ENCODE measurements at places on chromosomes 5 and 9.

DNA sequence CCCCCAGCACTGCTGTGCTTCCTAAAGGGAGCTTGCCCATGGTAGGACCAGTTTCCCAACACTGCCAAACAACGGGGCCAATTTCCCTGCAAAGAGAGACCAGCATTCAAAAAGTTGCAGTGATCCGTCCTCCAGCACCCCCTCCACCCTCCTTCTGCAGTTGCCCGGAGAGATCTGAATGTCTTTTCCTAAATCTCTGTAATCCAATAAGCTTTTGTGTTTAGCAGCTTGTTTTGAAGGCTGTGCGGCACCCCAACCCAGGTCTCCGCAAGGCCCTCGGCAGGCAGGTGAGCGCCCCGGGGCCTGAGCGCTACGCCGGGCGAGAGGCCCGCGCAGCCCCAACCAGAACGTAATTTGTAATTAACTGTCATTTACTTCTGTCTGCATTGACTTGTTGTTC lies 366.9 kb upstream of the IRX2 start:
- DNase-seq, result no peak

GRCh38 chr5:168334695-168335094 lies 43.2 kb downstream of the WWC1 start:
- DNase-seq, result no peak

DNA sequence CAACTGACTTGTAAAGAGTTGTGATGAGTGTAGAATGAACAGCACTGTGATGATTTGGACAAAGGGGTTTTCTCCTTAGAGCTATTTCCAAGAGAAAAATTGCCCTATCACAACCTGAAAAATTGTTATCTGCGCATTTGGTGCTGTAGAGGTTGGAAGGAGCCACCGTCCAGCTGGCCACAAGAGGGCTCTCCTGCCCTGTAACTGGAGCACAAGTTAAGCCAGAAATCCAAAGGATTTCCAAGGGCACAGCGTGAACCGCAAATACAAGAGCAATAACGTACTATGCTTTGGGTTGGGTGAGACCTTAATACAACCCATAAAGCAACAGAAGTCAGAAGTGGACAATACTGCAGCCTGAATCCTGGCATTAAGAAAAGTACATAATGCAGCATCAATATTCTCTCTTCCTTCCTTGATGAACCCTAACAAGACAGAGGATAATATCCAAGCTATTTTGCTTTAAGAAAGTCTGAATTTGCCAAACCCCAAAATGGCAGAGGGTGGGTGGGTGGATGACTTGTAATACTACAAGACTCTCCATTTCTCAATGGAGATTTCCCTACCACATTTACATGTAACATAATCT lies 56.8 kb upstream of the SMIM32 start:
- DNase-seq, result no peak

DNA sequence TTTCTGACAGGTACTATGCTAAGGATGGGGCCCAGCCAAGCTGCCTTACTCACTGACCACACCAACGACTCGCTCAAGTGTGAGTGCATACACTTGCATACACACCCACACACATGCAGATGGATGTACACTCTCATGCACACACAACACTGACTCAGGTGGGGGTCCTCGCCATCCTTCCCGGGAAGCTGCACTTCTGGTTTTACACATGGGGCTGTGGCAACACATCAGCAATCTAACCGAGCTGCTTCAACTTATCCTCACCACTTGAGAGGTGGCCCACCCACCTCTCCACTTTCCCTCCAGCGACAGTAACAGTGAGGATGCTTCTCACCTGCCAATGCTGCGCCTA lies 67.2 kb upstream of the SLC25A51 start:
- DNase-seq, result no peak

DNA sequence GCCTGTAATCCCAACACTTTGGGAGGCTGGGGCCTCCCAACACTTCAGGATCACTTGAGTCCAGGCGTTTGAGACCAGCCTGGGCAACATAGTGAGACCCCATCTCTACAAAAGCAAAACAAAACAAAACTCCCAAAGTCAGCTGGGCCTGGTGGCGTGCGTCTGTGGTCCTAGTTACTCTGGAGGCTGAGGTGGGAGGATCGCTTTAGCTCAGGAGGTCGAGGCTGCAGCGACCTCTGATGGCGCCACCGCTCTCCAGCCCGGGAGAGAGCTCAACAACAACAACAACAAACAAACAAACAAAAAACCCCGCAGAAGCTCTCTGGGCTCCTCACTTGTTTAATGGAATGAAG lies 528 bp downstream of the ACOT12 start:
- no peak for DNase-seq

DNA sequence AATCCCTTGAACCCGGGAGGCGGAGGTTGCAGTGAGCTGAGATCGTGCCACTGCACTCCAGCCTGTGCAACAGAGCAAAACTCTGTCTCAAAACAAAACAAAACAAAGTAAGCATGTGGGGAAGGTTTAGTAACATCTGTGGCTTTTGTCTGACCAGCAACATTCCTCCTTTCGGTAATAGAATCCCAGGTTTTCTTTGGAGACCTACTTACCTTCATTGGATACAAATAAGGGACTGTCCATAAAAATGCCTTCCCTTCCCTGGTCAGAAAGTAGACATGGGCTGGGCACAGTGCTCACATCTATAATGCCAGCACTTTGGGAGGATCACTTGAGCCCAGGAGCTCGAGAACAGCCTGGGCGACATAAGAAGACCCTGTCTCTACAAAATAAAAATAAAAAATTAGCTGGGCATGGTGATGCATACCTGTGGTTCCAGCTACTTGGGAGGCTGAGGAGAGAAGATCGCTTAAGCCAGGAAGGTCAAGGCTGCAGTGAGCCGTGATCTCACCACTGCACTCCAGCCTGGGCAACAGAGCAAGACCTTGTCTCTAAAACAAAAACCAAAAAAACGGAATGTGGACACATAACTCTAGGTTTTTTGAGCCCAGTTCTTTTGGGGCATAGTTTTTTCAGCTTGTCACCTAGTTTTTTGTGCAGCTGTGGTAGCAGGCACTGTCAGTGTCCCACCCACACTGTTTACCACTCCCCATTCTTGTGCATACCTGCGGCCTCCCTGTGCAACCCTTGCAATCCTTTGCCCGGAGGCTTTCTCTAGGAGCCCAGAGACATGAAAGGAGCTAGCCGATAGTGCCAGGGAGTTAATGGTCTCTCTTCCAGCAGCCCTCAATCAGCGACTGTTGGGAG lies 9.0 kb upstream of the SPINK4 start:
- no peak for DNase-seq

DNA sequence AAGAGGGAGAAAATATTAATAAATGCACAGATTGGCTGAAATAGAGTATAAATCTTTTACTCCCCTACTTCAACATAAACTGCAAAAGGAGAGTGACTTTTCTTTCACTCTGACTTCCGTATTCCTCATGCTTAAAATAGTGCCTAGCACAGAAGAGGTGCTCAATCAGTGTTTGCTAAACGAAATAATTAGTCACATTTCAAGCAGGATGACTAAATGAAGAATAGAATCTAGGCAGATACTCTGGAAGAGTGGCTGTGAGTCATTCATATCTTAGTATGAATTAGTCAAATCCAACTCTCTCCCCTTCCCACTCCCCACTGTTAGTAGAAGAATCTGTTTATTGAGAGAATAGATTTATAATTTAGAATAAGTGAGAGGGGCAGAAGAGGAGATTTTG lies 4.8 kb downstream of the CD274 start:
- DNase-seq, result peak; percentile 55

DNA sequence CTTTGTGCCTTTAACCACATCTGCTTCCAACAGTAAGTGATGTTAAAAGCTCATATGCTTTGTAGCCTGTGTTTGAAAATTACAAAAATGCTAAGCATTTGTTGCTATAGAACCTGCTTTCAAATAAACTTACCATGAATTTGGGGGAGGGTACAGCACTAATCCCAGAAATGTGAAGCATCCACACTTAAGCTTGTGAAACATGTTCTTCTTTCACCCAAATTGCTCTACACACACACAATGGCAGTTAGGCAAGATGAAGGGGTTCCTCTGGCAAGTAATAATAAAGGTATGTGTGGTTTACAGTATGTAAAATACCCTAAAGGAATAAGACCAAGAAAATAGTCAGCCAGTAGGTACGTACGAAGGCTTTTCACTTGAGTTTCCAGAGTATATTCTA lies 165.6 kb downstream of the SMARCA2 start:
- no peak for DNase-seq

GRCh38 chr5:175922192-175922885 lies 45.8 kb downstream of the THOC3 start:
- no peak for DNase-seq

DNA sequence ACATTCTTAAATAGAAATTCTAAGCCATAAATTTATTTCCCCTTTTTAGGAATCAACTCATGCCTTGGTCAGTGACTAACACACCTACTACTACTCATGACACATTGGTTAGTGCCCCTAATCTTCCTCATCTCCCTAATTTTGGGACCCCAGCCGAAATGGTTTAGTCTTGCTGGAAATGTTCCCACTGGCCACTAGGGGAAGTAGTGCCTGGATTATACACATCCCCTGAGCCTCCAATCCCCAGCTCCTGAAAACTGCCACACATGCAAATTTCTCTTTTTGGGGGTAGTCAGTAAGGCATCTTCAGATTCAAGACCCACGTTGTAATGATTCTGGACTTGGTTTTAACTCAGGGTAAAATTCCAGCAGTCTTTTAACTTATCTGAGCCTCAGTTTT lies 79.8 kb downstream of the HSD17B3 start:
- DNase-seq, result no peak

DNA sequence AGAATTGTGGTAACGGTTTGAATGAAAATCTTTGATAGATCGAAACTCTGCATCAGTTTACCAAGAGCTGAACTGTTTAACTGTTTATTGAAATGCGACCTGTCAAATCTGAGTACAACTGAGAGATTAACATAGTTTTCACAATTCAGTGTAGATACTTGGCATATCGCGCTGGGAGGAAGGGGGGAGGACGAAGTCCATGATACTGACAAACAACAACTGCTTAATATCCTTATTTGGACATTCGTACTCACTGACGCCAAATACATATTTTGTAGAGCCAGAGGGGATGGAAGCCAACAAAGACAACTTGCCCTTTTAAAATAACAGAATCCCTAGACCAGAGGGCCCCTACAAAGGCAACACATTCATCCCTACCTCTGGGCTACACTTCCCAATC lies 93.2 kb downstream of the GLIS3 start:
- no peak for DNase-seq

DNA sequence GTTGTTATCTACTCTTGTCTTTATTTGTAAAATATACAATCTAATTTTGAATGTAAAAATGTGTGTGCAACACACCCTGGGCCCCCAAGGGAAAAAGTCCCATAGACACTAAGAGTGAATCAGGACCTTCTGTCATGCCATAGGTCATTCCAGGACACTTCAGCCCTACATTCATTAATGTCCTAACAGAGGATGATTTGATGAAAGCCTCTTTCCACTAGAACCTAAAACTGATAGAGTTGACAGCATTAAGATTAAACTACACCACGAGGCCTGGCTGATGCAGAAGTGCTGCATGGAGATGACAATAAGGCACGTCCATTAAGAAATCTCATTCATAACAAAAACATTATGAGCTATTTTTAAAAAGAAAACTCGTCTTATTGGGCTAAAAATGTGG lies 46.2 kb downstream of the FRMD3 start:
- no peak for DNase-seq

DNA sequence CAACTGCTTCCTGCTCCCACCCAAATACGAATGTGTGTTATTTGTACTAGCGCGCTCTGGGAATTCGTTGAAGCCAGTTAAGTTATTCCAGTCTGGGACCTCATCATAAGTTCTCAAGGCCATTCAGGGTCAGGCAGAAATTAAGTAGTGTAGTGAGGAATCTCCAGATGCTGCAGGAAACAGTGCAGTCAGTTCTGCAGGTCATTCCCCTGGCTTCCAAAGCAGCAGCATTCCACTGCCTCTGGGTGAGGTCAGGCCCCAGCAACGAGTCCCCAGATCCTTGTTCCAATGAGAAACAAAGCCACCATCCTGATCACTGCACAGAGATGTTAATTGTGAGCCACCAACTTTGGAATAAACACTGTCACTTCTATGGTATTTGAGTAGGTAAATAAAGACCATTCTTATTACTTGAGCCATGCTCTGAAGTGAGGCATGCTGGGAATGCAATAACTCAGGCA lies 33.1 kb downstream of the SVEP1 start:
- DNase-seq, result no peak

- no peak for DNase-seq
Observed at GRCh38 chr9:16410601-16411280, 459.7 kb downstream of the BNC2 start.

DNA sequence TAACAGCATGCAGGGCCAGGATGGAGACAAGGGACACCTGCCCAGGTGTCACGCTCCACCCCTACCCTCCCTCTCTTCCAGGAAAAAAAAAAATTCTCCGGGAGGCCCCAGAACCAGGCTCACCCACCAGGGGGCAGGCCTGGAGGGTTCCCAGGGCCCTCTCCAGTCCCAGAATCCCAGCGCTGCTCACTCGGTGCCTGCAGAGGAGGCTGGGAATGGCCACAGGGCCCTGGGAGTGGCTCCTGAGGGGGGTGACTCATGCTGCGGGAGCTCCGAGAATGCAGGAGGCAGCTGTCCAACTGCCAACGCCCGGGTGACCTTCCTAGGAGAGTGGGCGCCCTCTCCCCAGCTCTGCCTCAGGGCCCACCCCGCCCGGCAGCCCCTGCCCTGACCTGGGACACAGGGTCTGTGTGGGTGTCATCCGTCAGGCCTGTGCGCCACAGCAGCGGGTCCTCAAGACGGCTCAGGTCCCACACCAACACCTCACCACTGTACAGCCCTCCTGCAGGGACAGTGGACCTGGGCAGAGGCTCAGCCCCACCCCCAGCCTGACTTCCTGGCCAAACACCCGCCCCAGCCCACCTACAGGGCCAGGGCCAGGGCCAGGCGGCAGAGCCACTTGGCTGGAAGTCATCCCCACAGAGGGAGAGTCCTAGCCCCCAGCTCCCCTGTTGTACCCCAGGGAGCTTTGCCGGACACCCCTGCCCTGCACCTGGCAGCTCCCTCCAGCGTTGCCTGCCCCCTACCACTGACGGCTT lies 21.2 kb downstream of the DYNC2I2 start:
- DNase-seq, result no peak

- DNase-seq, result no peak
Observed at GRCh38 chr5:34475249-34475966, 180.7 kb upstream of the RAI14 start.

DNA sequence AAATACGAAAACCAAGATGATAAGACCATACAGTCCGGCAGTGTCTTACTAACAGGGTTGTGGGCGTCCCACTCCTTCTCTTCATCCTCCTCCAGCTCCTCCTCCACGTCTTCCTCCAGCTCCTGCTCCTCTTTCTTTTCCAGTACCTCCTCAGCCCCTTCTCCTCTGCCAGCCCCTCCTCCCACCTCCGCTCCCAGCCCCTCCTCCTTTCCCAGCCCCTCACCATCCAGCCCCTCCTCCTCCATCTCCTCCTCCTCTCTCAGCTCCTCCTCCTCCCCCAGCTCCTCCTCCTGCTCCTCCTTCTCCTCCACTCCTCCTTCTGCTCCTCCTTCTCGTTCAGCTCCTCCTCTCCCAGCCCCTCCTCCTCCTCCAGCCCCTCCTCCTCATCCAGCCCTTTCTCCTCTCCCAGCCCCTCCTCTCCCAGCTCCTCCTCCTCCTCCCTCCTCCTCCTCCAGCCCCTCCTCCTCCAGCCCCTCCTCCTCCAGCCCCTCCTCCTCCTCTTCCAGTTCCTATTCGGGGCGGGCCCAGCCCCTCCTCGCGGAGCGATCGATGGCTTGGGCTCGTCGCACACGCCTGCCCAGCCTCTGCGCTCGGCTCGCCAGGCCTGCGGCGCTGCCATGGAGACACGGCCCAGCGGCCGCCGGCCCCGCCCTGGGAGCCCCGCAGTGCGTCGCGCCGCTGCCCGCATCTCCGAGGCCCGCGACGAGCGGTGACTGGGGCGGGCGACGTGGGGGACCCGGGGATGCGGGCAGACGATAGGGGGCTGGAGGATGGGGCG lies at the start of gene BRD3OS:
TSS of gene BRD3OS (plus strand) at position 654 of the 778 bp plus-strand sequence. CDS start 1,267 bp downstream, outside the sequence.
- DNase-seq, result peak; percentile 98

GRCh38 chr5:133250527-133250926 lies 198.7 kb downstream of the HSPA4 start:
- DNase-seq, result no peak
